ENCODE measurements at places on chromosomes 4 and X.

DNA sequence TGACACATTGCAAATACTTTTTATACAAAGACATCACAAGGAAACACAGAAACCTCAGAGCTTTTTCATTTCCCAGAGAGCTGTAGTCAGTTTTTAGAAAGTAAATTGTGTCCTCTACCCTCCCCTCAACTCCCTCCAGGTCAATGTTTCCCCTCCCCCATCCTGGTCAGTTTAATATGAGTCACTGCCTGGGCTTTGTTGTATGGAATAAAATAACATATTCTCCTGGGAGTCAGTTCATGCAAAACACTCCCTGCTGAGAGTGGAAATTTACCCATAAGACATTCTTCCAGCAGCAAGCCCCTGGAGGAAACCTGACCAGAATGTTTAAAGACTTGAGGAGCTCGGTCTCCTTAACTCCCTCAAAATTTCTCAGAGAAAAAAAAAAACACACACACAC, 270.1 kb upstream of the LDB2 start:
- no peak for DNase-seq

- DNase-seq = no peak
Measured at GRCh38 chrX:41145920-41146608, 60.8 kb downstream of the USP9X start.

DNA sequence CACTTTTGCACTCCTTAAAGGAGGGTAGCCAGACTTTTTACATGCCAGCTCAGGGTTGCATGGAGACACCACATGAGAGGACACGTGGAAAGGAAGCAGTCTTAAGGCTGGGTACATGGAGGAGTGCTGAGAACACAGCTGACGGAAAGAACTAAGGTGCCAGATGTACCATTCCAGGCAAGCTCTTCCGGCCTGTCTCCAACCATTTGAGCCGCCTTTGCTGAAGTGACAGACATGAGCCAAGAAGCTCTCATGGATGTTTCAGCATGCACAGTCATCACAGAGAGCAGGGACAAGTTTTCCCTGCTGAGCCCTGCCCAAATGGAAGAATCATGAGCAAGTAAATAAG, 83.4 kb upstream of the BMP2K start:
- DNase-seq = no peak

GRCh38 chr4:174697202-174697601, 131.8 kb downstream of the GLRA3 start:
- no peak for DNase-seq

DNA sequence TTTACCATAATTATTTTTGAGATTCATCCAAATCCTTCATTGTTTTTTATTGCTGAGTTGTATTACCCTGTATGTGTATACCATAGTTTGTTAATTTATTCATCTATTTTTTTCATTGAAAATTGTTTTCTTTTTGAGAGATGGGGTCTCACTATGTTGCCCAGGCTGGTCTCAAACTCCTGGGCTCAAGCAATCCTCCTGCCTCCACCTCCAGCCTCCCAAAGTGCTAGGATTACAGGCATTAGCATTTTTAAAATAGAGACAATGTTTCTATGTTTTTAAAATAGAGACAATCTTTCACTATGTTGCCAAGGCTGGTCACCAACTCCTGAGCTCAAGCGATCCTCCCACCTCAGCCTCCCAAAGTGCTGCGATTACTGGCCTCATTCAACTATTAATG, 1.6 kb upstream of the MAGIX start:
- DNase-seq = no peak

DNA sequence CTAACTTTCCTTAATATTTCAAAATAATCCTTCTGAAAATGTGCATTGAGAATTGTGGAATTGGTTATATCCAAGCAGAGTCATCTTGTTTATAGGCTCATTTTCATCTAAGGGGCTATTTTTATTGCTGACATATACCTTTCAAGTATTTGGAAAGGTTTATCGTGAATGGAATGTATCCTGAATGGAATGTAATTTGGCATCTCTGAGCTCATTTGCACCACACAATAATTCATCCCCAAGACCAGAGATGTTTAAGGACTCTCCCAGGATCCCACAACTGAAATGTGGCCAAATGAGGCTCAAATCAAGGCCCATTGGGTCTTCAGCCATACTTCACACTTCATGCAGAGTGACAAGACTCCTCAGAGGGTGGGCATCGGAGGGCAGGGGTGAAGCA, 7.5 kb upstream of the SETD7 start:
- no peak for DNase-seq

- DNase-seq = no peak
Measured at GRCh38 chr4:182536221-182536811, 293.1 kb downstream of the TENM3 start.

DNA sequence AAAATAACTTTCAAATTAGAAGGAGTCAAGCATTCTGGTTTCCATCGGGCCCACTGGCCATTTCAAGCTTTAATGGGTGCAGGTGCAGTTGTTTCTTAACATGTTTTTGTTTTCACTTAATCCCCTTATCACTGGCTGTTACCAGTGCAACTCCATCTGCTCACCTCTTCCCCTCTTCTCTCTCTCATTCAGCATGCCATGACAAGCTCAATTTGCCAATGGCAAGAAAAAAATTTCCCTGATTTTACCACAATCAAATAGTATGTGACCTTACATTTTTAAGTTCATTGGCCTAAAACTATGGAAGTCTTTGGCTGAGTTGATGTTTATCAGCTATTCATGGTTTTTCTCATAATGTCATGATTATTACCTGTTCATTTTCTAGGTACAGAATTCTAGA, 299.1 kb upstream of the BMP3 start:
- DNase-seq = no peak

GRCh38 chr4:172352356-172352755, 539.2 kb downstream of the GALNTL6 start:
- no peak for DNase-seq

- no peak for DNase-seq
Measured at GRCh38 chr4:184849185-184849584, 23.4 kb upstream of the ACSL1 start.

DNA sequence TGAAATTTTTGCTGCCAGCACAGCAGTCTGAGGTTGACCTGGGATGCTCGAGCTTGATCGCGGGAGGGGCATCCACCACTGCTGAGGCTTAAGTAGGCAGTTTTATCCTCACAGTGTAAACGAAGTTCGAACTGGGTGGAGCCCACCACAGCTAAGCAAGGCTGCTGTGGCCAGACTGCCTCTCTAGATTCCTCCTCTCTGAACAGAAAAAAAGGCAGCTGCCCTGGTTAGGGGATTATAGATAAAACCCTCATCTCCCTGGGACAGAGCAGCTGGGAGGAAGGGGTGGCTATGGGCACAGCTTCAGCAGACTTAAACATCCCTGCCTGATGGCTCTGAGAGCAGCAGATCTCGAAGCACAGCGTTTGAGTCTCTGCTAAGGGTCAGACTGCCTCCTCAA, 314.6 kb downstream of the STPG2 start:
- no peak for DNase-seq

DNA sequence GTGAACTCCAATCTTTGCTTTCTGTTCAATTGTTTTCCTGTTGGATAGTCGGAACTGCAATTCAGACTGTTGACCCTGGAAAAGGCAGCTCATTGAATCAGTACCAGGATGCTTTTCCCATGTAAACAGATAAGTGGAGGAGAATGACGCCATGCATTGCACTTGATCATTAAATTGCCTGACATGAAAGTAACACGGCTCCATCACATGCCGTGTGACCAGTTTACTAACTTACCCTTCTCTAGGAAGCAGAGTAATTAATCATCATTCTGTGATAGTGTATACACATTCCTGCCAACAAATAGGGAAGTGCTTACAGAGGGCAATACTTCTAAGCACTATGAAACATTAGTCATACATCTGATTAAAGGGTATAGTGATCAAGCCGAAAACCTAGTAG, 101.4 kb downstream of the PPARGC1A start:
- DNase-seq = no peak

DNA sequence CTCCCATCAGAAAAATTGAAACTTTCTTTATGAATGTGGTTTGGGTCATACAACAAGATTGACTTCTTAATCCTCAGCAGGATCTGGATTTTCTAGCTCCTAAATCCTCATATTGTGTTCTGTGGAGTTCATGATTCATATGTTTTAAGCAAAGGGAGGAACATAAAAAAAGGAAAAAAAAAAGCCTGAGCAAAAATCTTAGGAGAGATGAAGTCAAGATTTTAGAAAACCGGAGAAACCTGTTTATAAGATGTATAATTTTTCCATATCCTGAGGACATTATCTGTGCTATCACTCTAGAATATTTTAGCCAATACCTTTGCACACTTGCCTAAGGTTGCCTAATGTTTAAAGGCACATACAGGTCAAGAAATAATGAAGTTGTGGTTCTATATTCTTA, 7.0 kb upstream of the EREG start:
- DNase-seq = no peak

DNA sequence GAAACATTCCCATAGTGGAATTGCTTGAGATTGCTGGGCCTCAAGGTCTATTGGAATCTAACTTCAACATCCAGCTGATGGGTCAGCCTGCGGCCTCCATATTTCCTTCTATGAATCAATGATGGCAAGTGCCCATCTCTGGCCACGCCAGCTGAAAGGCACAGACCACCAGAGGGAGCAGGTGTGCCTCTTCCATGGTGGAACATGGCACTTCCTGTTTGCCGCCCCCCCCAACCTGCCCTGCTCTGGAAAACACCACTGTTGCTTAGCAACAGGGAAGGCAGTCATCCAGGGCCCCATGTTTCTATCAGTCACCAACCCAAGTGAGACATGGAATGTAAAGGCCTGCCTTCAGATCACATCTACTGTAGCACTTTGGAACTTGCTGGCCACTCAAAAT, 11.6 kb downstream of the PAGE4 start:
- no peak for DNase-seq

DNA sequence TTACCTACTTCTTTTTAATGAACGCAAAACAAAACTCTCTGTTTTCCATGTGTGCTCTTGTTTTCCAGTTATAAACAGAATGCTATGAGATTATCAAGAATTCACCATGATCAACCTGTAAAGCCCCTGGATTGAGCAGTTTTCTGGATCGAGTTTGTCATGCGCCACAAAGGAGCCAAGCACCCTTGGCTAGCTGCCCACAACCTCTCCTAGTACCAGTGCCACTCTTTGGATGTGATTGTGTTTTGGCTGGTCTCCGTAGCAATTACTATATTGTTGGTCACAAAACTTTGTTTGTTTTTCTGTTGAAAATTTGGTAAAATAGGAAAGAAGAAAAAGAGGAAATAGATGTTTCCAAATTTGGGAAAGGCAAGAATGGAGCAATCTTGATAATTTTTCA, 51.1 kb downstream of the UGT2B7 start:
- no peak for DNase-seq

DNA sequence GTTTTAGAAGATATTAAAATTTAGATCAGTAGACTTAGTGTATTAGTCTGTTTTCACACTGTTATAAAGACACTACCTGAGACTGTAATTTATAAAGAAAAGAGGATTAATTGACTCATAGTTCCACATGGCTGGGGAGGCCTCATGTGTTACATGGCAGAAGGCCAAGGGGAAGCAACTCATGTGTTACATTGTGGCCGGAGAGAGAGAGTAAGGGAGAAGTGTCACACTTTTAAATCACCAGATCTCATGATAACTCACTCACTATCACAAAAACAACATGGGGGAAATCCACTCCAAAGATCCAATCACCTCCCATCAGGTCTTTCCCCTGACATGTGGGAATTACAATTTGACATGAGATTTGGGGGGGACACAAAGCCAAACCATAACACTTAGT, 1159.7 kb upstream of the PCDH7 start:
- DNase-seq = no peak

DNA sequence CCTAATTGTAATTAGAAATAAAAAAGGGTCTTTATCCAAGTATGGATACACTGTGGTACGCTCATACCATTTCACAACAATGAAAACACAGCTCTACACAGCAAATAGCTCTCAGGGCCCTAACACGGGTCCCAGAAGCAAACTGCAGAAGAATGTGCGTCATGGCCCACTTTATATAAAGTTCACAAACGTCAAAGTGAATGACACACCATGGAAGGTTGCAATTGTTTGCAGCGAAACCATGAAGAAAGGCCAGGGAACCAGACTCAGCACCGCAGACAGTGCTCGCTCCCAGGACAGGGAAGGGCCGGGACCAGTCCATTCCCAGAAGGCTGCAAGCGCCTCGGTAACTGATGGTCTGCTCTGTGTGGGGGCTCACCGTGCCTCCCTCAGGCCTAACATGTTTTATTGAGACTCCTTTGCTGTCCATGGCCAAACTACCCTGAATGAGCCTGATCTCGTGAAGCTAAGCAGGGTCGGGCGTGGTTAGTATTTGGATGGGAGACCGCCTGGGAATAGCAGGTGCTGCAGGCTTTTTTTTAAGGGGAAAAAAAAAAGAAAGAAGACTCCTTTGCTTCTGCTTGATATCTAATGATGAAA, 47.8 kb downstream of the ACOX3 start:
- no peak for DNase-seq
